ENCODE measurements at places on chromosomes 6 and 20. TPM values are rescaled to one million over a fixed set of nuclear protein-coding genes. Genes with fewer than 3 reads are reported as not detected.
A peak's percentile ranks its signal among the peaks of the same experiment; 100 is the strongest.

DNA sequence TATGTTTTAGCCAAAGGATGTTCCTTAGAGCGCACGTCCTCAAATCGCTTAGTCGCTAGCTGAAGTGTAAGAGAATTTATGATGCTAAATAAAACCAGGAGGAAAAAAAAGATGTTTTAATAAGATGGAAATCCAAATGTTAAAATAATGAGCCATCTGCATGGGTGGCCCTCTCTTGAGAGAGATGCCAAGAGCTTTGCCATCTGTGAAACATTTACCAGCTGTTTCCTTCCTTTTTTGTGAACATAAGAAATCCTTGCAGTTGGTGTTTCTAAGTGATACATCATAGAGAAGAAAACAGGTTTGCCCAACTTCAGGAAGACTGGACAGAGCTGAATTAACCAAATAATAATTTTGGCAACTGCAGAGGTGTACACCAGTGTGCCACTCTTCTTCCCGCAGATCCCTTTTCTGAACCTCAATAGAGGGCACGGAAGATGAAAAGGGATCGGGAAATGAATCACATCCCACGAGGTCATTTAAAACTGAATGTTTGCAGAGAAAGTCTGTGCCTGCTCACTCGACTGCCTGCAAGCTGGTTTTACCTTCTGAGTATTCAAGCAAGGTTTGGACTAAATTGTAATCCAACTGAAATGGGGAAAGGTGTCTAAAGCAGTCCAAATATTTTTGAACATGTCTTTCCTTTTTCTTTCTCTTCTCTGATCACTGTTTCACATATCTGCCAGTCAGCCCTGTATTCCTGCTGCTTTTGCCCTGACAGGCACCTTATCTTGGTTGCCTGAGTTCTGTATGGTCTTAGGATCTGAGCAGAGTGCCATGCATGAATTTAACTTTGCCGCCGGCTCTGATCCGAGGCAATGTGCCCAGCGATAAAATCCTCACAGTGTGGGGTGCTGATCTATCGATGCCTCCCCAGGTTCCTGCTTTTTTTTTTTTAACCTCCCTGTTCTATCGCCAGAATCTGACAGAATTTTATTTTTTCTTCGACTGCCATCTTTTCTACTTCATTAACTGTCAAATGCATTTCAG lies 35.5 kb upstream of the TSHZ2 start:
- peaks cover 18% of the 10 kb centered on the region for H3K27me3 ChIP-seq
- H3K36me3 ChIP-seq, result peaks cover 1% of the 10 kb centered on the region
- no peak overlapping the region for H3K4me3 ChIP-seq
- DNase-seq, result no peak

NMBR gene
- not detected for total RNA-seq

LINC00237 gene
- not detected for total RNA-seq

DNA sequence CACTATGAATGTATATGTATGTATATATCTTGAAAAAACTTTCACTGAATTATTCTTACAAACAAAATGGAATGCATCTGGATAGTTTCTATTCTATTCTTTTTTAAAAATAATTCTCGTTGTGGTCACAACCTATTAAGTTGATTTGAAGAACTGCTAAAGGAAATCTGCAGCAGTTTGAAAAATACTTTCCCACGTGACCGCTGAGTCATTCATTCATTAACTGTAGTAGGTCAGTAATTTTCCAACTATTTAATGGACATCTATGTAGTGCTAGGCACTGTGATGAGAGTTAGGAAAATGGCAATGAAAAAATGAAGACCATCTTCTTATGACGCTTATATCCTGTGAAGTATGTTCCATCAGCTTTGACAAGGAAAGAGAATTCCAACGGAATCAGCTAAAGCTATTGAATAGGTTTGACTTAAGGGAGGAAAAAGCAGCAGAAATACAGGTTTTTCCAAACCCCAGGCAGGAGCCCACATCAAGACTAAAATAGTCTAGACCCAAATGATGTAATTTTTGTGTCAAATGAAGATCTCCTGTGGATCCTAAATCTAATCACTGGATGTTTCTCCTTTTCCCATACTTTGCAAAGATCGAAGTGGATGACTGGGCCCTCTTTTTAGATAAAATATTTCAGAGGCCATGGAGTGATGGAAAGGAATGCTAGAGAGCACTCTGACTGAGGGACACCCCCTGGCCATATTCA lies 4.1 kb upstream of the EFHC1 start:
- no peaks in the 10 kb centered on the region for H3K27me3 ChIP-seq
- H3K27ac ChIP-seq, result no peak overlapping the region
- DNase-seq, result no peak
- no peaks in the 10 kb centered on the region for H3K36me3 ChIP-seq

DNA sequence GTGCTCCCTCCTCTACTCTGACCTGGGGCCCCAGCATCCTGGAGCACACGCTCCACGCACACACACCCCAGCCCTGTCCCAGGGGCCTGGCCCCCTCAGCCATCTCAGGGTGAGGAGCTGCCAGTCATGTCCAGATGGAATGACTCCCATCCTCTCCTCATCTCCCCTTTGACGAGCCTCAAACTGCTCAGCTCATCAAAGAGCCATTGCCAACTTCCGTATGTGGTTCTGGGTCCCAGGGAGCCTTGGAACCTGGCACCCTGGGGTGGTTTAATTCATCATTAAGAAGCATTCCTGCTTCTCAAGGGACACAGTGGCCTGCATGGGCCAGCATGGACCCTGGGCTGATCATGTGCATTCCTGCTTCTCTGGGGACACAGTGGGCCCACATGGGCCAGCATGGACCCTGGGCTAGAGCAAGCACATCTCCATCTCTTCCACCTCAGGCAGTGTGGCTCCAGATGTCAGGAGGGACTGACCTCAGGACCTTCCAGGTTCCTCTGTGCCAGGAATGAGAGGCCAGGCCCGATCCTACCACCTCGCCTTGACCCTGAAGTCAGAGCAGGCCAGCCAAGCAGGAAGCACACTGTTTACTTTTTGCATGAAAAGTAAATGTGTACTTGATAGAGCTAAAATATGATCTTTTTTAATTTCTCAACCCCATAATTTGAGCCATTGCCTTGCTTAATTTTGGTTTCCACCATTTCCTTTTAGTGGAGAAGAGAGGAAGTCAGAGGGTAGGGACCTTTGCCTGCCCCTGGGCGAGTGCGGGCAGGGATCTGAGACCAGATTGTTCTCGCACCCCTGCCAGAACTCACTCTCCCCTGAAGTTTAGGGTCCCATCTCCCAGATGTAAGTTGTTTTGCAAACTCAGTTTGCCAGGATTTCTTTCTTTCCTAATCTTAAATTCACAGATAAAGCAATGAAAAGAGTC lies 26.1 kb downstream of the SPATA2 start:
- no peak overlapping the region for H3K4me3 ChIP-seq
- peaks cover 11% of the 10 kb centered on the region for H3K36me3 ChIP-seq
- H3K27ac ChIP-seq, result no peak overlapping the region

DNA sequence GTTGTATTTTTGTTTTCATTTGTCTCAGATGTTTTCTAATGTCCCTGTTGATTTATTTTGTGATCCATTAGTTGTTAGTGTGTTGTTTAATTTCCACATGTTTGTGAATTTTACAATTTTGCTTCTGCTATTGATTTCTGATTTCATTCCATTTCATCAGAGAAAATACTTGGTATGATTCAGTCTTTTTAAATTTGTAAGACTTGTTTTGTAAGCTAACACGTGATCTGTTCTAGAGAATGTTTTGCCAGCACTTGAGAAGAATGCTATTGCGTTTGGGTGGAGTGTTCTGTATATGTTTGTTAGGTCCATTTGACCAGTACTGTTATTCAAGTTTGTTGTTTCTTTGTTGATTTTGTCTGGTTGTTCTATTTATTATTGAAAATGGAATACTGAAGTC lies 53.9 kb downstream of the KIZ start:
- no peaks in the 10 kb centered on the region for H3K4me1 ChIP-seq
- H3K36me3 ChIP-seq, result peaks cover 6% of the 10 kb centered on the region
- H3K27me3 ChIP-seq, result no peaks in the 10 kb centered on the region
- DNase-seq, result no peak

GRCh38 chr20:58330249-58330648 lies 20.7 kb downstream of the RAB22A start:
- no peak for DNase-seq
- H3K36me3 ChIP-seq, result no peaks in the 10 kb centered on the region
- H3K4me1 ChIP-seq, result no peaks in the 10 kb centered on the region

UBE2C gene
- 48.1 TPM for total RNA-seq

- no peaks in the 10 kb centered on the region for H3K27me3 ChIP-seq
- DNase-seq, result no peak
- peaks cover 18% of the 10 kb centered on the region for H3K4me1 ChIP-seq
- H3K27ac ChIP-seq, result peak overlapping the region; percentile 76
These were observed 53.1 kb downstream of the SCAF8 start for GRCh38 chr6:154786144-154786868.

RIPK1 gene
- total RNA-seq, result 17.6 TPM

EEF1A2 gene
- total RNA-seq, result 15.6 TPM

BCAS4 gene
- total RNA-seq, result 15.2 TPM

BPIFB1 gene
- total RNA-seq, result not detected

TSHZ2 gene
- total RNA-seq, result 31.0 TPM
